Neural crest cell (in vitro differentiated cells): ENCODE measurements at places on chromosomes 5 and 9. TPM values are rescaled to one million over a fixed set of nuclear protein-coding genes. Genes with fewer than 3 reads are reported as not detected.

Gene PDE6A
- not detected in 2 replicates for total RNA-seq

DNA sequence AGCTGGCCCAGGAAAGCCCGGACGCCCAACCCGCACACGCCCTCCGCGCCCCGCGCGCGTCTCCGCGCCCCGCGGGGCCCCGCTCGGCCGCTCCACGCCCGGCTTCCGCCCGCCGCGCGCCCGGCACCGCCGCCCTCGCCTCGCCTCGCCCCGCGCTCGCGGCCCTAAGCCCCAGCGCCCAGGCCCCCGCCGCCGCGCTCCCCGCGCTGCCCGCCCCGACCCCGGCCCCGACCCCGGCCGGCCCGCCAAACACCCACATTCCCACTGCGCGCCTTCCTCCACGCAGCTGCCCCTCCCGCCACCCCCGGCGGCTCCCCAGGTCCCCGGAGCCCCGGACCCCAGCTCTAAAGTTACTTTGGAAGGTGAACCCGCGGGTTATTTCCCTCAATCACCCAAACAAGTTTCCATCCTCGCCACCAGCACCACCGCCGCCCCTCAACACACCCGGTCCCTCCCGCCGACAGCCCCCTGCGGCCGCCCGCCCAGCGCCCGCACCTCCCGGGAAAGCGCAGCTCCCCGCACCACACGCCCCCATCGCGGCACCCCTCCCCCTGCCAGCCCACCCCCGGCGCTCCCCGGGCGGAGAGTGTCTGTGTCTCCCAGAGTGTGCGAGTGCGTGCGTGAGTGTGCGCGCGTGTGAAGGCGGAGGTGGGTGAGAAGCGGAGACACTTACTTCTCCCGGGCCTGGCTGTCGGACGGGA, 439 bp downstream of the SSBP2 start:
- DNase-seq = no peak
- H3K27ac ChIP-seq = no peak overlapping the region
- H3K27me3 ChIP-seq = no peaks in the 10 kb centered on the region
- peak overlapping the region; percentile 92 for H3K4me3 ChIP-seq
- H3K4me1 ChIP-seq = peaks cover 54% of the 10 kb centered on the region
- H3K36me3 ChIP-seq = no peaks in the 10 kb centered on the region

Gene SPINK1
- total RNA-seq = not detected in 2 replicates

DNA sequence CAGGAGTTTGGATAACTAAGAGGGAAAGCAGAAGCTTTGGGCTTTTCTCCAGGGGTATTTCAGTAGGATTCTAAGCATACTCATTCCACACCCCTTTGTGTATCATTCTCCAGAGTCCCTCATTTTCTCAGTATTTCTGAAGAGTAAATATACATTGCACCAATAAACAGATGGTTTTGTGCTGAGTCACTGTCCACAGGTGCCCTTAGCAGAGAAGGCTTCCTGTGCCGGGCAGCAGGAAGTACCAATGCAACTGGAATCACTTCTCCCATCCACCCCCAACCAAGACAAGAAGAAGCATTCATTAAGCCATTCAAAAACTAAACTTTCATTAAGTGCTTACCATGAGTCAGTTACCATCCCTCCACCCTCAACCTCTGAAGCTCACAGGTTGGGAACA, 3.6 kb upstream of the CCNJL start:
- peaks cover 24% of the 10 kb centered on the region for H3K4me1 ChIP-seq
- peak overlapping the region; percentile 2 for H3K27ac ChIP-seq
- H3K4me3 ChIP-seq = peak overlapping the region; percentile 45
- no peaks in the 10 kb centered on the region for H3K27me3 ChIP-seq
- no peaks in the 10 kb centered on the region for H3K36me3 ChIP-seq
- no peak for DNase-seq

GRCh38 chr9:136551401-136552116, 5.7 kb upstream of the NOTCH1 start:
- H3K36me3 ChIP-seq = no peaks in the 10 kb centered on the region
- peak overlapping the region; percentile 67 for H3K4me3 ChIP-seq
- peaks cover 12% of the 10 kb centered on the region for H3K4me1 ChIP-seq
- H3K27me3 ChIP-seq = no peaks in the 10 kb centered on the region
- no peak overlapping the region for H3K27ac ChIP-seq
- DNase-seq = no peak

Gene PCDHGB6
- 53.6 and 53.7 TPM in 2 replicates for total RNA-seq

DNA sequence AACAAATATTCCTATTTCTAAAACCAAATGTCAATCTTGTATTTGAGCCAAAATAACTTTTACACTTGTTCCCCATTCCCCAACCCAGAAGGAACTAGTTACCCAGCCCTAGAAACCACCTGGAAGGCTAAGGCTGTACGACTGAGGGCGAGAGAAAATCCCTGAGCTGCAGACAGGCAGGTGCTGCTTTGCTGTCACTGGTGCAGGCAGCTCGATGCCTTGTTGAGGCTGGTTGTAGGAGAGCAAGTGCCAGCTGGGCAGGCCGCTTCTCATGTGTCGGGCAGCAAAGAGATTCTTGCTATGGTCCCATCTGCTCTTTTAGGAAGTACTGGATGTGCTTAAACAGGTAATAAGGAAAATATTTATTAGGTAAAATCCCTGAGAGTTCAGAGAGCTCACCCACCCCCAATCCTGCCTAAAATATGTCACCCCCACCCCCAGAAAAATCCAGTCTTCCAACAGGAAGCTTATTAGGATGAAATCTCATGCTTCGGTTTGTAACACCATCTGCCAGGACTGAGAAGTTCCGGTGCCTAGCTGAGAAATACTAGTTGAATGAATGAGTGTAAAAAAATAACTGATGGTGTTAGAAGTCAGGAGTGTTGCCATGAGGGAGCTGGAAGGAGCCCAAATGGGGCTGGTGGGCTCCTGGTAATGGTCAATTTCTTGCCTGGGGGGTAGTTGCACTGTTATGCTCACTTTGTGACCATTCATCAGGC, 91.1 kb upstream of the DMRT1 start:
- no peaks in the 10 kb centered on the region for H3K27me3 ChIP-seq
- peaks cover 2% of the 10 kb centered on the region for H3K36me3 ChIP-seq
- no peak overlapping the region for H3K27ac ChIP-seq

GRCh38 chr5:77640589-77641396, 2.3 kb upstream of the OTP start:
- peak overlapping the region; percentile 49 for H3K4me3 ChIP-seq
- peaks cover 46% of the 10 kb centered on the region for H3K4me1 ChIP-seq
- peaks cover 99% of the 10 kb centered on the region for H3K27me3 ChIP-seq
- DNase-seq = no peak
- peaks cover 4% of the 10 kb centered on the region for H3K36me3 ChIP-seq
- peak overlapping the region; percentile 14 for H3K27ac ChIP-seq

- H3K27me3 ChIP-seq = no peaks in the 10 kb centered on the region
- no peak for DNase-seq
- H3K36me3 ChIP-seq = peaks cover 3% of the 10 kb centered on the region
- H3K4me1 ChIP-seq = peaks cover 22% of the 10 kb centered on the region
- no peak overlapping the region for H3K4me3 ChIP-seq
- no peak overlapping the region for H3K27ac ChIP-seq
Observed at GRCh38 chr5:154291917-154292316, 101.4 kb downstream of the GALNT10 start.

DNA sequence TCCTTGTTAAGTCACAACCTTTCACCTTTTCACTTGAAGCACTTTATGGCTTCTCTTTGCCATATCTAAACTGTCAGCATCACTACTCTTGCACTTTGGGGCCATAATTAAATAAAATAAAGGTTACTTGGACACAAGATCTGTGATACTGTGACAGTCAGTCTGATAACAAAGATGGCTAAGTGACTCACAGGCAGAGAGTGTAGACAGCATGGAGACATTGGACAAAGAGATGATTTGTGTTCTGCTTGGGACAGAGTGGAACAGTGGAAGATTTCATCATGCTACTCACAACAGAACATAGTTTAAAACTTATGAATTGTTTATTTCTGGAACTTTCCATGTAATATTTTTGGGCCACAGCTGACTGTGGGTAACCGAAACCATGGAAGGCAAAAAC, 81.7 kb upstream of the SMC5 start:
- H3K4me1 ChIP-seq = peaks cover 5% of the 10 kb centered on the region
- H3K4me3 ChIP-seq = no peak overlapping the region
- H3K36me3 ChIP-seq = peaks cover 5% of the 10 kb centered on the region
- no peak for DNase-seq
- no peak overlapping the region for H3K27ac ChIP-seq
- no peaks in the 10 kb centered on the region for H3K27me3 ChIP-seq

GRCh38 chr5:101688156-101688555, 607.9 kb downstream of the SLCO4C1 start:
- H3K27me3 ChIP-seq = no peaks in the 10 kb centered on the region
- peaks cover 8% of the 10 kb centered on the region for H3K4me1 ChIP-seq
- DNase-seq = no peak
- no peak overlapping the region for H3K4me3 ChIP-seq

- DNase-seq = no peak
- H3K36me3 ChIP-seq = peaks cover 3% of the 10 kb centered on the region
- H3K27me3 ChIP-seq = no peaks in the 10 kb centered on the region
- peak overlapping the region; percentile 72 for H3K4me3 ChIP-seq
Observed at GRCh38 chr5:125372694-125373631, 626.5 kb upstream of the ZNF608 start.
